ENCODE measurements at places on chromosomes 7 and 10.
A peak's percentile ranks its signal among the peaks of the same experiment; 100 is the strongest.

- DNase-seq, result no peak
Measured at GRCh38 chr10:107072028-107072427, 92.5 kb downstream of the SORCS1 start.

- no peak for DNase-seq
Measured at GRCh38 chr10:7577579-7577978, 89.2 kb downstream of the ITIH5 start.

GRCh38 chr7:69832356-69832755 is 234.1 kb downstream of the AUTS2 start:
- no peak for DNase-seq

DNA sequence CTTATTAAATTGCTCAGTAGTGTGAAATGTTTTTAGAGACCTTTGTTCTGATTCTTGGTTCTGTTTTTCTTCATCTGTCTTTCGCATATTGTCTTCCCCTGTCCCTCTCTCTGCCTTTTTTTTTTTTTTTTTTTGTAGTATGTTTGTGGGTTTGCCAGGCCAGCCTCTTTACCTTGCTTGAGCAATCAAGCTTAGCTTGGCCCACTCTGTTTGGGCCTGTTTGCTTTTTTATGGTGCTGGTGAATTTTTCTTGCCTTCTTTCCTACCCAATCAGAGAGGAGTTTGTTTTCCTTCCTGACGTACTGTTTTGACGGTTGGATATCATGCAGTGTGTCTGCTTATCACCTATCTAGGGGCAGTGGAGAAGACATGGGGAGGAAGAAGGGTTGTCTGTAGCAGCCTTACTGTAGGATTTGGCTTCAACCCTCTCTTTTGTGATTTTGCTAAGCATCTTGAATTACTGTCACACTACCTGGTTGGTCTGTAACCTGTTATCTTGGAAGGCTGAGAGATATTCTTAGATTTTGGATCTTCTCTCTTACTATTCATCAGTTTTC is 64.0 kb downstream of the BBS9 start:
- DNase-seq, result no peak

DNA sequence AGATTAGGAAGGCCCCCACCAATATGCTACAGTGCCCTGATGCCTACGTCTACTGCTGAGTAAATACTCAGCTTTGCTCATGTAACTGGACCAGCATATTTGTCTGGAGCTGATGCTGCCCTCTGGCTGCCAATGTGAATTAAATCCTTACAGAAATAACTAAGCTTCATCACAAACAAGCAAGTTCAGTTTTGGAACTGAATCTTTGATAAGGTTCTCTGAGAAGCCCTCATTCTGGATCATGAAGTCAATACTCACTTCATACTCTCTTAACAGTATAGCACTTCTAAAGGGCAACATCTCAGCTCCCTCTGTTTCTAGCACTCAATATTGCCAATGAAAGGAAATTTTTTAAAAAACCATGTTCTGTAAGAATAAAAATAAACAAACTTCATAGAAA is 246.7 kb downstream of the ETV1 start:
- peak; percentile 83 for DNase-seq

DNA sequence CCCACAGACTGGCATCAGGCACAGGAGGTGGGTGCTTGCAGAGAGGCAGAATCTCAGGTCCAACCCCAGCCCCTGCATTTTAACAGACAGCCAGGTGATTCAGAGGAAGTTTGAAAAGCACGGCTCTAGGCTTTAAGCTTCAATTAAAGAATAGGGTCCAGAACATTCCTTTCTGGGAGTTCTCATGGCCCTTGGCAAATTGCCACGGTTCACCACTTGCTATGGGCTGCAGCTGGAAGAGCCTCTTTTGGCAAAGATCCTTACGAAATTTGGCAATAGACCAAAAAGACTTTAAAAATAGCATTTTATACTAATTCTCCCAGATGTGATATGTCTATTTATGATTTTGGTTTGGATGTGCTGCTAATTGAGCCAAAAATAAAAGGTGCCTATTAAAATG is 148.1 kb downstream of the ITGA8 start:
- DNase-seq, result no peak

GRCh38 chr7:118836933-118837332 is 612.4 kb downstream of the ANKRD7 start:
- no peak for DNase-seq

- no peak for DNase-seq
Measured at GRCh38 chr10:3167611-3168330, 4.8 kb downstream of the PITRM1 start.

- no peak for DNase-seq
Measured at GRCh38 chr7:3790803-3791202, 489.8 kb downstream of the SDK1 start.

All from posterior cingulate gyrus (tissue), 11 donors.